Activated T-cell treated with anti-CD3 and anti-CD28 coated beads for 48 hours (primary cell): ENCODE measurements at places on chromosomes 7 and 10.

DNA sequence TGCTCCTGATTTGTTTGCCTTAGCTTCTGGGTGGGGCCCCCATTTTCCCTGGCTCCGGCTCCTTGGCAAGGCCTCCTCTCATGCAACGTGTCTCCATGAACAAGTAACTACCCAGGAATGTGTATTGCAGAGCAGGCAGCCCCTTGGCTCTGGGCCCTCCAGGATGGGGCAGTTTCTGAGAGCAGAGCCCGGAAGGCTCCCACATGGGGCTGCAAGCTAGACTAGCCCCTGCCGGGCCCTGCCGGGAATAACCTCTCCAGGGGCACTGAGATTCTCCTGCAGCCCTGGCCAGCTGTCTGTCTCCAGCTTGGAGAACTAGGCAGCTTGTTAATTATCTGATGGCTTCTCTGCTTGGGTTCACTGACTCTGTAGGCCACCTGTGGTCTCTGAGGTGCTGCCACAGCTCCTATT, 184.0 kb upstream of the INHBA start:
- DNase-seq, result no peak

- no peak for DNase-seq
Observed at GRCh38 chr10:80421050-80421706, 12.8 kb downstream of the PRXL2A start.

GRCh38 chr7:156907656-156908055, 14.7 kb upstream of the LMBR1 start:
- no peak for DNase-seq

- no peak for DNase-seq
Observed at GRCh38 chr10:33688506-33688905, 354.0 kb upstream of the NRP1 start.
